ELF-1 (cell line): ENCODE measurements at places on chromosomes 4 and X.

GRCh38 chr4:128410037-128410436, 122.4 kb upstream of the PGRMC2 start:
- peak; percentile 21 for DNase-seq

DNA sequence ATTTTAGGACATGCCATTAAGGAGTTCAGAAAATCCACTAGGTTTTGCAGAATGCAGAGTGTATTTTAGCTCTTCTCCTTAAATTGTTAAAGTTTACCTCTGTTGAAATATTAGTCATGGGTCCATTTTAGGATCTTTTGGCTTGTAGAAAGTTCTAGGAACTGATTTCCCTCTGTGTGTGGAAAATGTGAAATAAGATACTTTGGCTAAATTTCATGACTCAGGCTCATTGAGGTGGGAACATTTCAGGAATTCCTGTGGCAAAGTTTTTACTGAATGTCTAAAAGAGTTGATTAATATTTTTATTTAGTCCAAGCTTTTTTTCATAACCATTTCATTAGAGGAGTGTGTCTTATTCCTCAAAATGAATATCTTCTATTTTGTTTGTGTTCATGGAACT, 7.0 kb downstream of the FHIP1A start:
- DNase-seq: no peak

DNA sequence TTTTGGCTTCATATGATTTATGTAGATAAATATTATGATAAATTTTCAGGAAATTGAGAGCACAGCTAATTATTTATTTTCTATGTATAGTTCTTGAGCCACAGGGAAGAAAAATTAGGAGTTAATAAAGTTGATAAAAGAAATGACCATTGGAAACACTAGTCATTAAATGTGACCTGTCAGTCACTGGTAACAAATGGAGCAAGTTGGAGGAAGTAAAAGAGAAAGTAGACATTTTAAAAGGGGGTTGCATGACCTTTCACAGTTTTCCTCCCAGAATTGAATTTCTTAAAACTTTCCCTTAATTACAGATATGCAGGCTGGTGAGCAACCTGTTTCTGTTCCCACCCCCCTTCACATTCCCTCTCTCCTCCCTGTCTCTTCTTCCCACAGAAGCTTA, 5.3 kb downstream of the SMIM9 start:
- no peak for DNase-seq

- peak; percentile 60 for DNase-seq
These were observed 251.0 kb downstream of the KCNIP4 start for GRCh38 chr4:21697583-21697982.

DNA sequence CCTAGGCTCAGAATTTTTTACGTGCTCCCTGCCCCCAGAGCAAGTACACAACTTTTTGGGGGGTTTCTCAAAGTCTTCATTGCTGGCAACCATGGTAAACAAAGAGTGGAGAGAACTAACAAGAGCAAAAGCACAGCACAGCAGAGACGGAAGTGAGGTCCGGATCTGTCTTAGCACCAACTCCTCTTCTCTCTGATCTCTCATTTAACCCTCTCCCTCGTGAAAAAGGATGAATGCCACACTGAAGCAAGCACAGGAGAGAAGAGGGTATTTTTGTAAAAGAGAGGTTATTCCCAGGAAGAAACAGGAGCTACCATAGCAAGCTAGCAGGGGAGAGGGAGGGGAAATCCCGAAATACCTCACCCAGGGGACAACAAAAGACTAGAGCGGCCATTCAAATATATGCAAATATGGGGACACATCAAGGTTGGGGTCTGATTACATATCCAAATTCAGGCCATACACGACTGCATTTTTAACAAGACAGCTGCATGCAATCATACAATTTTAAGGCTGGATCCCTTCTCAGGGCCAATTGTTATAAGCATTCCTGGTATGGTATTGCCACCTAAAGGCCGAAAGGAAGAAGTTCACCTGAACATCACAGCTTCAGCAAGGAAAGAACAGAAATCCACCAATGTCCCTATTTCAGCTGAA, 46.6 kb downstream of the CD40LG start:
- peak; percentile 62 for DNase-seq
